Activated naive CD8-positive, alpha-beta T cell treated with anti-CD3 and anti-CD28 coated beads, Interleukin-2, amount 50 U/mL, for 24 hours (primary cell): ENCODE measurements at places on chromosomes 2 and 18.

- H3K4me3 ChIP-seq, result no peak overlapping the region
- H3K27me3 ChIP-seq, result no peaks in the 10 kb centered on the region
- H3K4me1 ChIP-seq, result no peaks in the 10 kb centered on the region
Observed at GRCh38 chr2:62499430-62500060, 6.5 kb downstream of the TMEM17 start.

DNA sequence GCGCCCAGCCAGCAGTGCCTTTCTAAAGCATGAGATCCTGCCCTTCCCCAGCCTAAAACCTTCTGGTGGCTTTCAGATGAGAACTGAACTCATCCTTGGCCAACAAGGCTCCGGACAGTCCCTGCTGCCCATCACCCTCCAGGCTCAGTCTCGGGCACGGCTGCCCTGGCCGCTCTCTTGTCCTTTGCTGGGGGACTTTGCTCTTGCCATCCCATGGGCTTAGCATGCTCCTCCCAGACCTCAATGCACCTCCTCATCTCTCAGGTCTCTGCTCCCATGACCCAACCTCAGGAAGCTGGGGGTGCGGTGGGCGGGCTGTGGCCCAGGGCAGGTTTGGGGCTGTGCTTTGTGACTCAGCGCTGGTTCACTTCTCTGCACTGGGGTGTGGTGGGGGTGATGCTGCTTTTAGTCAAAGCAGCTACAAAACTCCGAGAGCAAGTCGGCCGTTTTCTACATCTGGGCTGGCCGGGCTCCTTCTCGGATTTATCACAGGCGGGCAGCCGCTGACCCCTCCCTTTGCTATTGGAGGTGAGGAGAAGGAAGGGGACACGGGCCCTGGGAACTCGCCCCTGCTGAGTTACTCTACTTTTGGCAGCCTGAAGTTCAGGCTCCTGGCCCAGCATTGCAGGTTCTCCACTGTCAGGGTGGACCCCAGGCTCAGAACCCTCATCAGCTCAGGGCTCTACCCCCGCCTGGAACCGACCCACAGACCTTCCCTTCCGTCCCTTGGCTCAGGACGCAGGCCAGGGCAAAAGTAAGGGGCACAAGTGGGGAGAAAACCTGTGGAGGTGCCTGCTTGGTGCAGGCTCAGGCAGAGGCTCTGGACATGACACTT, 90.6 kb upstream of the TAF1B start:
- H3K27me3 ChIP-seq, result peaks cover 44% of the 10 kb centered on the region
- H3K4me1 ChIP-seq, result peaks cover 60% of the 10 kb centered on the region
- peak; percentile 84 for DNase-seq
- peak overlapping the region; percentile 62 for H3K4me3 ChIP-seq
- no peaks in the 10 kb centered on the region for H3K36me3 ChIP-seq

DNA sequence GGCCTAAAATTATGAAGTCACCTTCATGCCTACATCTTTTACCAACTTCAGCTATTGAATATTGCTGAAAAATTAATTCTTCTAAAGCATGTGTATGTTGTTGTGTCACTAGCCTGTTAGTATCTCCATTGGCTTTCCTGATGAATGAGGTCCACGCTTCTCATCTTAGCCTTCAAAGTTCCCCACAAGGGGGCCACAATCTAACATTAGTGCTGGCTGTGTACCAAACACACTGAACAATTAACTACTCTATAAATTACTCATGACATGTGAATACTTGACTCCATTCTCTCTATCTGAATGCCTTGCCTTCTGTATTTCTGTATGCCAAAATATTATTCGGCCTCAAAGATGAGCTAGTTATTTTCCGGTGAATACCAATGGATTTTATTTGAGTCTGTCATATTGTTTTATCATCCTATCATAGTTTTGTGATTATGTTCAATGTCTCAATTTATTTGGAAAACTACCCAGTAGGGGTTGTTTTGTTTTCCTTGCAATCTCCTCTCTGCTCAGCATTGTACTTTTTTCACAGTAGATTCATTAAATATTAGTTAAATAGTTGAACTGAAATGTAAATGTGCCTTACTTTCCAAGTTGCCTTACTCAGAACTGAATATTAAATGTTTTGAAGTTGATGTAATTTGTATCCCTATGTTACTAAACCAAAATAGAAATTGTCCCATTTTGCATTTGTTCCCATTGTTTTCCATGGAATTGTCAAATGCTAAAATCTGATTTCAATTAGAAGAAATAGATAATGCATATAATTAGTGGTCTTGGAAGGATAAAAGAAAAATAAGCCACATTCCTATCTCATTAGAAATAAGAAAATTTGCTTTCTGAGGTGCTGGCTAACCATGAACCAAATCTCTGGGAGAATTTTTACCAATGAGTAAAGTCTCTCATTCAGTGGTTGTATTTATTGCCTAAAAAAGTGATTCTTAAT, 208.4 kb upstream of the COL3A1 start:
- H3K27me3 ChIP-seq, result no peaks in the 10 kb centered on the region
- H3K36me3 ChIP-seq, result no peaks in the 10 kb centered on the region
- H3K4me3 ChIP-seq, result no peak overlapping the region
- H3K4me1 ChIP-seq, result no peaks in the 10 kb centered on the region
- no peak overlapping the region for H3K27ac ChIP-seq

DNA sequence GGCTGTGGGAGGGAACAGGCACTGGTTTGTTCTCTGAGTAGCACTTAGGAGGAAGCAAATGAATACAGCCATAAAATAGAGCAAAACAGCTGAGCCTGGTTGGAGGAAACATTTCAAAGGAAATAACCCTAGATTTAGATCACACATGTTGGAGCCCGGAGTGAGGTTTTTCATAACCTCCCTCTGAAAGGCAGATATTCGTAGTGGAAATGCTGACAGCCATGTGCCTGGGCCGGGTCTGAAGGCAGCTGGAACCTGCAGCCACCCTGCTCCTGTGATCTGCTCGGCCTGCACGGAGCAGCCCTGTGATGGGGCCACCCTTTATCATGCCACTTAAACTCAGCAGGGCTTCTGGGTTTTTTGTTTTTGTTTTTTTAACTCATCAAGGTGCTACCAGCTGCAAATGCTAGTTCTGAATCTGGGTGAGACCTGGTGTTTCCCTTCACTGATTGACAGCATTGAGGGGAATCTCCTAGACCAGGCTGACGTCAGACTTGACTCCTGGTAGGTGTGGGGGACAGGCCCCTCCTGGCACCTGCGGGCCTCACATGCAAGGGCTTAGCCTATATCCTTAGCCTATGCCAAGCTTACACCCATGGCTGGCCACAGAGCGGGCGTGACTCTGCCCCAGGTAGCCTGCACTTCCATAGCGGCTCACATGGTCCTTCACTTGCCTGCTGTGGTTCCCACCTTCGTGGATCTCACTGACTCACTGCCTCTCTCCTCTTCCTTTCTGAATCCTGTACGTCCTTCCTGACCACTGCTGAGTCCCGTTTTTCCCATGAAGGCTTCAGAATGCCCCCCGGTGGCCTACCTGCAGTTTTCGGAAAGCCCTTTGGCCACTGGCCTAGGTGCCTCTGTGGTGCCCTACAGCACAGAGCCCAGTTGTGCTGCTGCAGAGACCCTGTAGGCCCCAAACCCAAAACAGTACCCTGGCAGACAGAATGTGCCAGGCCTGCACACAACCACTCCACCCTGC, 217.3 kb downstream of the SEPTIN10 start:
- H3K36me3 ChIP-seq, result peaks cover 4% of the 10 kb centered on the region
- DNase-seq, result peak; percentile 30
- H3K4me3 ChIP-seq, result no peak overlapping the region
- H3K4me1 ChIP-seq, result peaks cover 37% of the 10 kb centered on the region
- H3K27ac ChIP-seq, result peak overlapping the region; percentile 81

DNA sequence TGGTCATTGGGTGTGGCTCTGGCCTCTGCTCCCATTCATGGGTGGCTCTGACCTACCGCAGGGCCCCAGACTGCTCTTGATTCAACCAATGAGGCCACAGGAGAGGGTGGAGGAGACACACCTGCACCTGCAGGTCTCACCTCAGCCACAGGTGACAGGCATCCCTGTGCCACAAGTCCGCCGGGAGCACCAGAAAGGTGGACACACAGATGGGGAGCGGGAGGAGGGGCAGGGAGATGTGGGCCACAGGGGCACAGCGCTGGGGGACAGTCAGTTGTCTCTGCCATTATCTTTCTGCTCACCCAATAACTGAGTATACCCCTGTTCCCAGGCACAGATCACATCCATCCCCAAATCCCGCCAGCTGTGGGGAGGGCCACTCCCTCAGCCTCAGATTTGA, 189.1 kb upstream of the SALL3 start:
- no peaks in the 10 kb centered on the region for H3K36me3 ChIP-seq
- no peak overlapping the region for H3K4me3 ChIP-seq
- H3K4me1 ChIP-seq, result no peaks in the 10 kb centered on the region
- no peaks in the 10 kb centered on the region for H3K27me3 ChIP-seq

- no peak for DNase-seq
- no peaks in the 10 kb centered on the region for H3K36me3 ChIP-seq
- no peaks in the 10 kb centered on the region for H3K4me1 ChIP-seq
- H3K4me3 ChIP-seq, result no peak overlapping the region
Observed at GRCh38 chr2:237530472-237531433, 35.6 kb upstream of the PRLH start.
